ENCODE measurements at places on chromosomes 16 and 17. TPM values are rescaled to one million over a fixed set of nuclear protein-coding genes. Genes with fewer than 3 reads are reported as not detected.

Gene GALNS
- 33.0 TPM for total RNA-seq

Gene CCL1
- not detected for total RNA-seq

Gene USP43
- total RNA-seq = not detected

Gene TPSD1
- total RNA-seq = not detected

Gene GP1BA
- total RNA-seq = not detected

Gene TLCD3B
- not detected for total RNA-seq

Gene ALDH3A1
- total RNA-seq = not detected

Gene AATK
- total RNA-seq = 0.35 TPM

Gene WIPF2
- 5.4 TPM for total RNA-seq

Gene C17orf50
- not detected for total RNA-seq

Gene CHP2
- total RNA-seq = not detected

Measured in pericardium fibroblast (primary cell).